Camera-type eye (tissue), 1 donor: ENCODE measurements at places on chromosomes 7 and 10. TPM values are rescaled to one million over a fixed set of nuclear protein-coding genes. Genes with fewer than 3 reads are reported as not detected.

The SLC26A3 gene
- total RNA-seq, result not detected

The UBE2H gene
- 111 TPM for total RNA-seq

The NANOS1 gene
- 10.8 TPM for total RNA-seq

The TAS2R41 gene
- not detected for total RNA-seq

The MYO1G gene
- total RNA-seq, result 1.0 TPM

The STAG3 gene
- total RNA-seq, result 0.55 TPM

The FAM25G gene
- total RNA-seq, result not detected

The FAM171A1 gene
- 35.1 TPM for total RNA-seq

The PRSS2 gene
- not detected for total RNA-seq

The MICALL2 gene
- 8.5 TPM for total RNA-seq

The FGF8 gene
- 4.0 TPM for total RNA-seq

The NRG3 gene
- total RNA-seq, result 7.9 TPM

The NAT16 gene
- 0.82 TPM for total RNA-seq

The GPR26 gene
- total RNA-seq, result 1.4 TPM

The ELFN1 gene
- total RNA-seq, result 21.5 TPM

The CDC14C gene
- total RNA-seq, result 0.22 TPM

The INHBA gene
- total RNA-seq, result 8.8 TPM

The AFAP1L2 gene
- total RNA-seq, result 19.6 TPM
